ENCODE measurements at places on chromosomes 16 and 17. TPM values are rescaled to one million over a fixed set of nuclear protein-coding genes. Genes with fewer than 3 reads are reported as not detected.

The TBC1D28 gene
- not detected for total RNA-seq

The CIITA gene
- 5.7 TPM for total RNA-seq

The BCL6B gene
- total RNA-seq, result 7.6 TPM

The SLC35G6 gene
- total RNA-seq, result not detected

The USP43 gene
- total RNA-seq, result 0.99 TPM

The TAT gene
- not detected for total RNA-seq

The KCTD5 gene
- 13.6 TPM for total RNA-seq

The ABCC6 gene
- 1.9 TPM for total RNA-seq

The ZNF469 gene
- total RNA-seq, result 4.6 TPM

The CEP295NL gene
- total RNA-seq, result 10.2 TPM
